Ascending aorta (tissue), 2 donors: ENCODE measurements at places on chromosomes 5 and 9. TPM values are rescaled to one million over a fixed set of nuclear protein-coding genes. Genes with fewer than 3 reads are reported as not detected.

DNA sequence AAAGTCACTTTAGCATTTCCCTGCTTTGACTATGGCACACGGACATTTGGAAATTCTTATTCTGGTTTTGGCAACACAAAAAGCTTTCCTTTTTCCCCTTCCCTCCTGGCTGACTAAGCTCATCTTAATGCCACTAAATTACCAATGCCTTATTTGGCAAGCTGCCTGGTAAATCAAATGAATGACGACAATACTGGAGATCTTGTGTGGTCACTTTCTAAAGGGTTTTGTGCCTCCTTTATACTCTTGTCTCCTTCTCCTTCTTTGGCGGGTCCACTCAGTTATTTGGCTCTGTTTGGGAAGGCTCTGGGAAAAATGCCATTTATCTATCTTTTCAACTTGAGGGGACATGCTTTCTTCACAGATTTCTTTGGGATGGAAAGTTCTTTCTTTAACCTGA is 34.9 kb downstream of the SH3GL2 start:
- H3K4me3 ChIP-seq = no peak overlapping the region
- H3K27ac ChIP-seq = no peak overlapping the region
- H3K4me1 ChIP-seq = no peaks in the 10 kb centered on the region
- DNase-seq = no peak
- no peaks in the 10 kb centered on the region for H3K36me3 ChIP-seq

CDH6 gene
- total RNA-seq = 6.5 TPM

DMGDH gene
- 0.75 TPM for total RNA-seq

DNA sequence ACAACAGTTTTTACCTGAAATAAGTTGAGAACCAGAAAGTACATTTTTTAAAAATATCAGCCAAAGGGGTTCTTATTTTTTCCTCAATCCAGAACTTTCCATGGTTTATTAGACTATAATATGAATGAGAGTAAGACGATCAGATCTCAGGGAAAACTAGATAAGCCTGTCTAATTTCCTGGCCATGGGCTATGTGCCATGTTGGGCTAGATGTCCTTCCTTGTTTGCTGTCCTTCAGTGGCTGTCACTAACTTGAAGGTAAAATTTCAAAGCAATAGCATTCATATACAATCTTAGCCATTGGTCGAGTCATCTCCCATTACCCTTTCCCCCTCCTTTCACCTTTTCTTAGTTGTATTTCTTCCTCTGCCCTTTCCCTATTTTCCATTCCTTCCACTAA is 179.5 kb upstream of the PPP1R2B start:
- no peaks in the 10 kb centered on the region for H3K4me1 ChIP-seq
- H3K36me3 ChIP-seq = no peaks in the 10 kb centered on the region
- DNase-seq = no peak
- H3K27me3 ChIP-seq = no peaks in the 10 kb centered on the region

DNA sequence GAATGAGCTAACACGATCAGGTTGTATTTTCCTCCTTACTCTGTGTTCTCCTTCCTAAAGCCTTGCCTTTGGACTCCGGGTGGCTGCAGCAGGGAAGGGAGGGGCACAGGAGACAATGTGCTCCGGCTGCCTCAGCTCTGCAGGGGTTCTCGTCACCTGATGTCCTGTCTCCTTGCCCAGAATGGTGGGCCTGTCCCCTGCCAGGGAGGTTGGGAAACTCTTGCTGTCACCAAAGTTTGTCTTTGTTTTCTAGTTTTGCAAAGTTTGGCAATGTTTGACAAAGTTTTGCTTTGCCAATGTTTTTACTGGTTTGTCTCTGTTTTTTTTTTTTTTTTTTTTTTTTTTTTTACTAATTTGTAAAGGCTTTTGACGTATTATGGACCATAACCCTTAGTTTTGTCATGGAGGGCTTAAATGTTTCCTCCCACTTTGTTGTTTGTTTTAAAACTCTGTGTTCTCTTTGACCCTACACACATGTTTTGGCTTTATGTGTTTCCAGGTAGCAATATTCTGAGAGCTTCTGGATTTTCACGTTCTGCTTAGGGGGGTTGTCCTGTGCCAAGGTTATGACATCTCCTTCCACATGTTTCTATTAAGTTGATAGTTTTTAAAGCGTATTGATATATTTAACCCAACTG is 49.3 kb downstream of the GADD45G start:
- H3K4me3 ChIP-seq = no peak overlapping the region
- no peaks in the 10 kb centered on the region for H3K36me3 ChIP-seq
- DNase-seq = no peak
- no peak overlapping the region for H3K27ac ChIP-seq
- H3K27me3 ChIP-seq = no peaks in the 10 kb centered on the region

PLPP7 gene
- 15.8 TPM for total RNA-seq
